Uterus (tissue), 4 donors: ENCODE measurements at places on chromosomes 12 and 14.

- DNase-seq, result no peak
Measured at GRCh38 chr12:103334466-103334865, 161.3 kb downstream of the C12orf42 start.

GRCh38 chr14:50068496-50068895 is 47.9 kb downstream of the VCPKMT start:
- DNase-seq, result no peak

- DNase-seq, result no peak
Measured at GRCh38 chr14:71142375-71143038, 235.2 kb downstream of the PCNX1 start.

DNA sequence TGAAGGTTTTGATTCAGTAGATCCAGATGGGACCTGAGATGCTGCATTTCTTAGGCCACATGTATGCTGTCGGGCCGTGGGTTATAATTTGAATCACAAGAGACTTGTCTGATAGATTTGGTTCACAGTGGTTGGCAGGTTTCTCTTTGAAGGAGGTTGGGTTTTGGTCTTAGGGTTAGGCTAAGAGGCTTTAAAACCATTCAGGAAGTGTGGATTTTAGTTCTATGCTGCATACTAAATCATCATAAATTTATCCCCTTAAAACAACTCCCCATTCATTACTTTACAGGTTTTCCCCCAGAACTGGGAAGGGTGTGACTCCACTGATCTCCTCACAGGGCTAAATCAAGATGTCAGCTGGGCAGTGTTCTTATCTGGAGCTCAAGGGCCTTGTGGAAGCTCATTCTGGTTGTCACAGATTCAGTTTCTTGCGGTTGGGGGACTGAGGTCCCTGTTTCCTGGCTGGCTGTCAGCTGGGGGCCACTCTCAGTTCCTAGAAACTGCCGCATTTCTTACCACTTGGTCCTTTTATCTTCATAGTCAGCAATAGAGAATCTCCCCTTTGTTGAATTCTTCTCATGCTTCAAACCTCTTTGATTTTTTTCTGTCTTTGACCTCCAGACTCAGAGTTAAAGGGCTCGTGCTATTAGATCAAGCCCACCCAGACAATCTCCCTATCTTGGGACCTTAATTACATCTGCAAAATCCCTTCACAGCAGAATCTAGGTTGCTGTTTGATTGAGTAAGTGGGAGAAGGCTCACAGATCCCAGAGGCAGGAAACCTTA is 20.6 kb upstream of the PCNX1 start:
- no peak for DNase-seq

- DNase-seq, result no peak
Measured at GRCh38 chr14:102351023-102351422, 11.7 kb downstream of the CINP start.

DNA sequence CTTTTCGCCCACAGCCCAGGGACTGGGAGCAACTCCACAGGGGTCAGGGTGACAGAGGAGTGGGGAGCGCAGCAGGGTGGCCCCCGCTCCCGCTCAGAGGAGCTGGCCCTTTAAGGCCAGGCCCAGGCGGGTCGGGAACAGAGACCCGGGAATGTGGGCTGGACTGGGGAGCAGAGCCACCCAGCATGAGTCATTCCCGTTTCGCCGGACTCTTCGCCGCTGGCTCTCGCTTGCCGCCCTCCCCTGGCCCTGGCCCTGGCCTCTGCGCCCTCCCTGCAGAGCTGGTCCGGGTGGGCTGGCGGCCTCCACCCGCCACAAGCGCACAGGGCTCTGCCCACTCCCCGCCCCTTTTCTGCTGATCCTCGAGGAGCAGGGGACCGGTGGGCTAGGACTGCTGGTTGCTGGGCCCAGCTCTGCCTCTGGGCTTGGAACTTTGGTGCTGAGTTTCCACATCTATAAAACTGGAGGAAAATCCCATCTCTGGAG is 92.8 kb downstream of the NINJ2 start:
- peak; percentile 80 for DNase-seq

- DNase-seq, result no peak
Measured at GRCh38 chr14:69260190-69260860, 367 bp downstream of the GALNT16 start.

- no peak for DNase-seq
Measured at GRCh38 chr12:109890620-109891170, 9.4 kb upstream of the TCHP start.

DNA sequence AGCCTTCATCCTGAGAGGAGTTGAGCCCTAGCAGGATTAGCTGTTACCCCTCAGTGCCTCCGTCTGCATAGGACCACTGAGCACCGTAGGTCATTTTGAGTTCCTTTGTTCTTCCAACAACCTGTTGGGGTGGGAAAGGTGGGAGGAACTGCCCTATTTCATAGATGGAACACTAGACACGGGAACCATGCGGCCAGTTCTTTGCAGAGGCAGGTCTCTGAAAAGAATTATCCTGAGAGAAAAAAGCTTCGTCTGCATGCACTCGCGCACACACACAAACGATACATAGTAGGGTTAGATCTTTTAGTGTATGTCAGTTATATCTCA is 28.5 kb downstream of the TRAFD1 start:
- no peak for DNase-seq

DNA sequence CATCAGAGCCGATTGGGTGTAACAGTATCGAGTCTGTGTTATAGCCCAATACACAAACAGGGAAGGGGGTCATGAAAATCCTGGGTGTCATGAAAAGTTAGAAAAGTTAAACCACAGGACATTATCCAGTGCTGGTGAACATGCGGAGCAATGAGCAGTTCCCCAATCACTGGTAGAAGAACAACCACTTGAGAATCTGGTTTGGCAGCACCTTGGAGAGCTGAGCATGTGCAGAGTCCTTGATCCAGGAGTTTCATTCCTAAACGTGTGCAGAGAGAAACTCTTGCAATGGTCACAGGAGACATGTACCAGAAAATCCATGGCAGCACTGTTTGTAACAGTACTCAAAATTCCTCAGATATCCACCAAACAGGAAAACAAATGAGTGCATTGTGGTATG is 23.0 kb upstream of the JDP2 start:
- no peak for DNase-seq

GRCh38 chr12:63928305-63928704 is 83.8 kb downstream of the SRGAP1 start:
- DNase-seq, result no peak

DNA sequence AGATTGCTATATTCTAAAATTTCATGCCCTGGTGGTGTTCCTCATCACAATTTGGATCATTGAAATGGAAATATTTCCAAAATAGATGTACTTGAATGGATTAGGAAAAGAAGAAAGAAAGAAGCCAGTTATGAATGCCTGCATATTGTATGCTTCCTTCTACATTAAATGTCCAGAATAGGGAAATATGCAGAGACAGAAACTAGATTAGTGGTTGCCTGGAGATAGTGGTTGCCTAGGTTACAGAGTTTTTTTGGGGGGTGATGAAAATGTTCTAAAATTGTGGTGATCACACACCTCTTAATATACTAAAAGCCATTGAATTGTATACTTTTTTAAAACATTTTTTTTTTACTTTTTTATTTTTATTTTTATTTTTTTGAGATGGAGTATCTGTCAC is 18.0 kb downstream of the TUBA1A start:
- no peak for DNase-seq

- DNase-seq, result no peak
Measured at GRCh38 chr12:97260786-97261185, 201.8 kb upstream of the RMST start.

GRCh38 chr12:6426882-6427671 is 17.7 kb upstream of the CD27 start:
- DNase-seq, result no peak

DNA sequence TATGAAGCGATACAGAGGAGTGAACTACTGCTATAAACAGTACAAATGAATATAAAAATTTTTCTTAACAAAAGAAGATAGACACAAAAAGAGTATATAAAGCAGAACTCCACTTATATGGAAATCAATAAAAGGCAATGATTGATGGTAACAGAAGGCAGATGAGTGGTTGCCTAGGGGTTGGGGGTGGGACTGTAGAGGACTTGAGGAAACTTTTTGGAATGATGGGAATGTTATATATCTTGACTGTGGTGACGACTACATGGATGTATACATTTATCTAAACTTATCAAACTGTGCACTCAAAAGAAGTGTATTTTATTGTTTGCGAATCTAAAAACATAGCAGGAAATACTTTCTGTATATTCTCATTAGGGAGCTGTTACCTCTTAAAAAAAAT is 89.1 kb downstream of the PTCSC3 start:
- no peak for DNase-seq

- DNase-seq, result no peak
Measured at GRCh38 chr12:28883406-28883997, 265.6 kb upstream of the FAR2 start.

DNA sequence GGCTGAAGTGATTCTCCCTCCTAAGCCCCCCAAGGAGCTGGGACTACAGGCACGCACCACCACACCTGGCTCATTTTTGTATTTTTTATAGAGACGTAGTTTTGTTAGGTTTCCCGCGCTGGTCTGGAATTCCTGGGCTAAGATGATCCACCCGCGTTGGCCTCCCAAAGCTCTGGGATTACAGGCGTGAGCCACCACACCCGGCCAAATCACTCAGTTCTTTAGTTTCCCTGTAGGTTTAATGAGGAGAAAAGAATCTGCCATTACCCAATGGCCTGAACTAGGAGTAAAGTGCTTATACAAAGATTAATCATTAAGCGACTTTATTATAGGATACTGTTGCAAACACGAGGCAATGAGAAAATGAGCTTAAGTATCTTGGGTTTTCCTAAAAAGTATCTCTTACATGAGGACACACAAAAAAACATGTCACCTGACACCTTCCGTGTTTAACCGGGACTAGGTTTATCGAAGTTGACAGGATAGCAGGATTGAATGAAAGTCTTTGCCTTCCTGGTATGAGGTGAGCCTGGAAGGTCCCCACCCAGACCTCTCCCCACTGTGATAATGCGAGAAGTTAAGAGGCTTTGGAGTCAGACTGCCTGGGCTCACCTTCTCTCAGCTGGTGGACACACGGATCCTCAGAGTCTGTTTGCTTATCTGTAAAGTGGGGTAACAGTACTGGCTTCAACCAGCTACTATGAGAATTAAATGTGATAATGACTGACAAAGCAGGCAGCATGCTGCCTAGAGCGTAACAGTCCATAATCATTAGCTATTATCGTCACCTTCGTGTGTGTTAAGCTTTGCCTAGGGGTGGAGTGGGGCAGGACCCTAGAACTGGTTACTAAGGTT is 133.5 kb upstream of the KRAS start:
- no peak for DNase-seq

DNA sequence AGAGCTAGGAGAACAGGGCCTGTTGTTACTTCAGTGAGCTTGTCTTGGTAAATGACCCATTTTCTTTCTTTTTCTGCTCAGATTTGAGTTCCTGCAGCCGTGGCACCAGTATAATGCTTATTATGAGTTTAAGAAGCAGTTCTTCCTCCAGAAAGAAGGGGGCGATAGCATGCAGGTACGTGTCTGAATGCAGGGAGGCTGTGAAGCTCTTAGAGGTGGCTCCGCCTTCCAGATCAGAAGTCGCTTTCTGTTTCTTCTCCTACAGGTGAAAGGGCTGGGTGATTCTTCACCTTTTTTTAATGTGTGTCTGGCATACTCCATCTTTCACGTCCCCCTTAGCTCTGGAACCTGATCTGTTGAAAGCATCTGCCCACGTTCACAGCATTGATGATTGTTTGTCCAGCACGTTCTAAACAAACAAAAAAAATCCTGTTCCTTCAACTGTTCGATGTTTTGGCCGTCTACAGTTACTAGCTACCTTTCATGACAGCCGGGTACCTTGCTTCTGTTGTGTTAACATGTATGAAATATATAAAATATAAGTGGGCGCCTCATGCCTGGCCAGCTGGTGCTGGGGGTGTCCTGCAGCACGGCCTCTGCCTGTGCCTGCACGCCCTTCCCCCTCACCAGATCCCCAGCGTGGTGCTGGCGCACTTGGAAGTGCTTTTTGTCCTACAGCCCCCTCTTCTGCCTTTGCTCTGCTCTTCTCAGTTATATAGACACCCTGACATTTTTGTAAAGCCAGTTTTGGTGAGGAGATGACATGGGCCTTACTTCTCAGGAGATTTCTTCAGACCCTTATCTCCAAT is 44.6 kb downstream of the SFSWAP start:
- DNase-seq, result no peak

DNA sequence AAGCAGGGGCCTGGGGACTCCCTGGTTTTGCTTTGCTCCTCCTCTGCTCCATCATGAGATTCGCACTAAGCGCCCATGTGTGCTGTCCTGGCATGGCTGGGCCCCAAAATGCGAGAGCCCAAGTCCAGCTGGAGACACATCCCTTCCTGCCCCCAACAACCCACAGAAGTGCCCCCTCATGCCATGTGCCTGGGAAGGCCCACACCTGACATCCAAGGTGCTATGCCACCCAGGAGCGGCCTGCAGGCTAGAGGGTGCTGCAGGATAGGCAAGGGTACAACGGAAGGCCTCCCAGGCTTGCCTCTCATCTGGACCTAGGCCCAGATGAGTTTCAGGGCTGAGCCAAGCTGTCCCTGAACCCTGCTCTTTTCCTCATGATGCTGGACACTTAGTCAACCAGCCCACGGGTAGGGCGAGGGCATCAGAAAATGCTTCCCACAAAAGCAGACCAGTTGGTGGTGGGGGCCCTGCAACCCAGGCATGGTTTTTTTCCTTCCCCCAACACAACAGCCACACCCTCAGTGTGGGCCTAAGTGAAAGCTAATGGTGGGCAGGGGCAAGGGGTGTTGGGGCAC is 13.2 kb upstream of the KRT80 start:
- no peak for DNase-seq

DNA sequence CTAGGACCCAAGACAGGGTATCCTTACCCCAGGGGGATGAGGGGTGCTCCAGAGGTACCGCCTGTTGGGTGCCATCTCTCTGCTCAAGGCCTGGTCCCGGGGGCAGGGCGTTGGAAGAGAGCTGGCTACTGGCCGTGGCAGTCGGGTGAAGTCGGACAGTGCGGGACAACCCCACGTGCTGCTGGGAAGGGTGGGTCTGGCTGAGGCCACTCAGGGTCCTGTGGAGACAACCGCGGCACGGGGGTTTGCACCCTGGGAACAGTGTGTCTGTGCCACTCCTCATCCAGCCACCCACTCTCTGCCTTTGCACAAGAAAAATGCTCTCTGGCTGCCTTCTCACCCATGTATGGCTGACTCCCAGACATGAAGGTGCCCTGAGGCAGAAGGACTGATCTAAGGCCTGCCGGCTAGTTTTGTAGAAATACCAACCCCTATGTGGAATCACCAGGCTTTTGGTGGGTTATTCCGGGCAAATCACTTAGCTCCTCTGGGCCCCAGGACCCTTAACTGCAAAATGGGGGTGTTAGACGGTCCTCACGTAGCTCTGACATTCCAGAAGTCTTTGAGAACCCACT is 56.5 kb downstream of the LTBP2 start:
- no peak for DNase-seq

GRCh38 chr12:25553098-25553497 is at the start of gene LMNTD1:
LMNTD1 (minus strand) TSS chr12:25553283; CDS start chr12:25552959, 324 bp downstream.
- no peak for DNase-seq

GRCh38 chr12:118922405-118922804 is 58.9 kb upstream of the SRRM4 start:
- DNase-seq, result no peak

GRCh38 chr12:57741844-57742738 is 2.7 kb upstream of the TSPAN31 start:
- DNase-seq, result no peak

DNA sequence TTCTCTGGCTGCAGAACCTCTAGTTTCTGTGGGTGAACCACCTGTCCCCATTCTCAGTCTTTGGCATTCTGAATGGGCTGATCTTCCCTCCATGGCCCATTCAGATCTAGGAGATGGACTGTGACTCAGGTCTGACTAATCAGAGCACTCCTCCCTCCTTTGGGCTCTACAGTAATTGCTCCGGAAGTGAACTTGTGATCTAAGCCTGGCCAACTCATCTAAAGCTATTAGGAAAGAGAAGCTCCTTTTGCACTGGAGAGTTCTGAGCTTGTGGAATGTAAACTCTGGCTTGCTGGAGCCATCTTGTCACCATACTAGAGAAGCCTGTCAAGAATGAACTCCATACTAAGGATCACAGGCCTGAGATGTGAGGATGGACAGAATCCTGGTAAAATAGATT is 168.2 kb downstream of the SUDS3 start:
- no peak for DNase-seq
